ENCODE measurements at places on chromosomes 3 and 15.

DNA sequence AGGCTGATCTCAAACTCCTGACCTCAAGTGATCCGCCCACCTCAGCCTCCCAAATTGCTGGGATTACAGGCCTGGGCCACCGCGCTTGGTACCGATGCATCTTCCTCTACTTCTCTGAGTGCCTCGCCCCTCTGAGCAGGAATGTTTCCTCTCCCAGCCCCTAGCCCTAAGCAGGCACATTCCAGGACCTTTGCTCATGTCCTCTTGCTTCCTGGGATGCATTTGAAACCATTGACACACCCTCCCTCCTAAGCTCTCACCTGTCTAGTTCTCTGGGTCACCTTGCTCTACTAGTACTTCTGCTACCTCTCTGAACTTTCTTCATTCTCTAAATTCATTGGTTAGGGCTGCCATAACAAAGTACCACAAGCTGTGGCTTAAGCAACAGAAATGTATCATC lies 17.9 kb upstream of the UACA start:
- no peak for DNase-seq

DNA sequence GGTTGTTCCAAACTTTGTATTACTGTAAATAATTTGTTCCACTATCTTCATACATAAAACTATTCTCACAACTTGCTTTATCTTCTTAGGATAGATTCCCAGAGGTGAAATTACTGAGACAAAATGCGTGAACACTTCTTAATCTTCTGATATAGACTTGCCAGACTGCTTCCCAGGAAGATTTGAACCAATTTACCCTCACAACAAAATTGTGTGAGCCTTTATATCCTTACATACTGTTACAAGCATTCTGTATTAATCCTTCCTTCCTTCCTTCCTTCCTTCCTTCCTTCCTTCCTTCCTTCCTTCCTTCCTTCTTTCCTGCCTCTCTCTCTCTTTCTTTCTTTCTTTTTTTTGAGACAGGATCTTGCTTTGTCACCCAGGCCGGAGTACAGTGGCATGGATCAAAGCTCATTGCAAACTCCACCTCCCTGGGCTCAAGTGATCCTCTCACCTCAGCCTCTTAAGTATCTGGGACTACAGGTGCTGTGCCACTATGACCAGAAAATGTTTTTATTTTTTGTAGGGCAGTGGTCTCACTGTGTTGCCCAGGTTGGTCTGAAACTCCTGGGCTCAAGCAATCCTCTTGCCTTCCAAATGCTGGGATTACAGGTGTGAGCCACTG lies 57.1 kb upstream of the SSR3 start:
- DNase-seq, result no peak

GRCh38 chr15:94300612-94301011 lies 69.3 kb downstream of the MCTP2 start:
- DNase-seq, result no peak

DNA sequence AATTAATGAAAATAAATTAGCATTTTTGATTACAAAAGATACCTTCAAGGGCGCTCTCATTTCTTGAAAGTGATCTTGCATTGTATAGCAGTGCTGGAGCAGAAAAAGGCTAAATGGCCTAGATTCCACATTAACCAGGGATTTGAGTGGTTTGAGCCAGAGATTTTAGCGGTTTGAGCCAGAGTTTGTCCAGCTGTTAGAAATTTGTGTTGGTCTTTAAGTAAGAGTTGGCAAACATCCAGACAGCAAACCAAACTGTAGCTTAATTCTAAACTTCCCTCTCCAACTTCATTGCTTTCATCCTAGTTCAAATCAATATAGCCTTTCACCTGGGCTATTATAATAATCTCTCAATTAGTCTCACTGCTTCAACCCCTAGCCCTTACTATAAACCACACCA lies 351.7 kb downstream of the IGSF11 start:
- DNase-seq, result no peak

- no peak for DNase-seq
These were observed 46.8 kb upstream of the TBC1D23 start for GRCh38 chr3:100213891-100214573.

GRCh38 chr3:117399311-117400078 lies 689.9 kb downstream of the TUSC7 start:
- no peak for DNase-seq

- DNase-seq, result no peak
These were observed 17.7 kb upstream of the SNRK start for GRCh38 chr3:43268636-43269035.

DNA sequence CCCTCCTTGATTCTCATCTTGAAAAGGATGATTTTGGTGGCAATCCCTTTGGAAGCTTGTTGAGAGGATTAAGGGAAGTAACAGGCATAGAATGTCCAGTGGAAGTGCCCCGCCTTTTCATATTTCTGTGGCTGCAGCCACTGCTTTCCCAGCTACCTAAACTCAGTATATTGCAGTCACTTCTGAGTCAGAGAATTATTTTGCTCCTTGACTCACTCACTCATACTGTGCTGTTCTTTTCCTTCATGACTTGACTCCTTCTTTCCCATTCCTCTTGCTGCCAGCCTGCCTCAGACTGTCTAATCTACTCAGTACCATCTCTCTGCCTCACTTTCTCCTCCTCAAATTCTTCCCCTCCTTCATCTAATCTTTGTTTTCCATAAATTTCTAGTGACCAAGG lies 26.5 kb upstream of the POLR2M start:
- DNase-seq, result peak; percentile 23

DNA sequence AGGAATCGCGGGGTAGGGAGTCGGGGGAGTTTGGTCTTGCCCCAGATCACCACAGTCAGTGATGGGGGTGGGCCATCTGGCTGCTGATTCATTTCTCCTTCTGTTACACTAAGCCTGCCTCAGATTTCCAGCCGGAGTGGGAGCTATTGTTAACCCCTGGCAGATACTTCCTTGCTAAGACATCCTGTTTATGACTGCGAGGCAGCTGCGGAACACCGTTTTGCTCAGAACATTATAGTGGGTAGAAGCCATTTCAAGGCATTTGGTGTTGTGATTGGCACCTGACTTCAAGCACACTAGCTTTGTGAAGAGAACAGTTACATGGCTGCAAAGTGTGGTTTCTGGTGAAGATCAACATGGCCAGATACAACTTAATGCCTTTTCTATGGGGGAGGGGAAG lies 73.8 kb downstream of the FLNB start:
- DNase-seq, result peak; percentile 26

DNA sequence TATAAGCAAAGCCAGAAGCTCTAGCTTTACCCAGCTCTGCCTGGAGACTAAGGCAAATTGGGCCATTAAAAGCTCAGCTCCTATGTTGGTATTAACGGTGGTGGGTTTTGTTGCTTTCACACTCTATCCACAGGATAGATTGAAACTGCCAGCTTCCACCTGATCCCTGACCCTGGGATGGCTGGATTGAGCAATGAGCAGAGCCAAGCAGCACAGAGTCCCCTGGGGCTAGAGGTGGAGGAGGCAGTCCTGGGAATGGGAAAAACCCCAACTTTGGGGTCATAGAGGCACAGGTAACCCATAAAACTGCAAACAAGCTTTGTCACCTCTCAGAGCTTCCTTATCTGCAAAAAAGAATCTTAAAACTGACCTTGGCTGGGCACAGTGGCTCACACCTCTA lies 6.6 kb downstream of the RHO start:
- DNase-seq, result no peak

GRCh38 chr3:88189361-88189810 lies 39.6 kb downstream of the C3orf38 start:
- no peak for DNase-seq

- DNase-seq, result no peak
These were observed 8.0 kb downstream of the PLXND1 start for GRCh38 chr3:129598484-129598883.

GRCh38 chr3:69784954-69785514 lies 45.8 kb downstream of the MITF start:
- peak; percentile 53 for DNase-seq

- peak; percentile 91 for DNase-seq
These were observed 10.5 kb upstream of the EIF4A2 start for GRCh38 chr3:186772701-186773417.

DNA sequence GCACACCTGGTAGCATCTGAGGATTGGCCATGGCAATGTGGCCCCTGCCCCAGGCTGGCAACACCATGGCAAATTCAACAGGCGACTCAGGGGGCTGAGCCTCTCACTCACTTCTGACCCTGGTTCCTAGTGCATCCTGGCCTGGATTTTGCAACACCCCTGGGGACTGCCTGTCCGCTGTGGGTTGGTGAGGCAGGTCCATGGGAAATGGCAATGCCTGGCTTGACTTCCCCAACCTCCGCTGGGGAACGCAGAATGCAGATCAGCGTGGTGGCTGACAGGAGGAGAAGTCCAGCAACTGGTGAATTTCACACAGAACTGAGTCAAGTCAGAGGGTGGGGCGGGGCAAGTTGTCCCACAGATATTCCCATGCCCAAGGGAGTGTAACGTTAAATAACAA lies 3.9 kb upstream of the PSTPIP1 start:
- DNase-seq, result peak; percentile 85

DNA sequence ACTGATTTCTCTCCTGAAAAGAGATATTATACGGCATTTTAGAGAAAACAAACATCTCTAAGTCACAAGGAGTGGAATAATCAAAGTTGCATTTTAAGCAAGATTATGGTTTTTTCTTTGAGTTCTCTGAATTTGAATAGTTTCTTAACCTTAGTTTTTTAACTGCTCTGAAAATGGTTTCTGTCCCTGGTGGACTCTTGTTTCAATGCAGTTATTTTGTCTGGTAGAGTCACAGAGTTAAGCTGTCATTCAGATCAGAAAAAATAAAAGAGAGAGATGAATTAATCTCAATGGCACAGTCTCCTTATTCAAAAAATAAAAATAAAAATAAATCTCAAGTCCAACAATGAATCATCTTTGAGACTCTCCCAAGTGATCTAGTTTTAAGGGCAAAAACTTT lies 19.0 kb downstream of the AGTR1 start:
- DNase-seq, result no peak

DNA sequence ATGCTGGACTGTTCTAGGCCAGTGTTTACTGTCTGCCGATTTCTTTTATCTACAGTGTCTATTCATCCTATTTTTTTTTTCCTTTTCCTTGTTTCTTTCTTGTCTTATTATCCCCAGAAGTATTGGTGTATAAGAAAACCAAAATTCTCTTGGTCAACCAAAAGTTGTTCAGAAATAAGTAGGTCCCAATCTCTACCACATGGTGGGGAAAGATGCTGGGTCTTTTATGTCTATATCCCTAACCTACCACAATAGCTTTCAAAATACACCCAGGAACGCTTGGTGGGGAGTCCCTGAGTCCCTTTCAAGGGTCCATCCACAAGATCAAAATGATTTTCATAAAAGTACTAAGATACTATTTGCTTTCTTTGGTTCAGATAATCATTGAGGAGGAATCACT lies 225.6 kb downstream of the CLSTN2 start:
- no peak for DNase-seq

GRCh38 chr3:45426161-45426560 lies 37.8 kb downstream of the LARS2 start:
- no peak for DNase-seq

DNA sequence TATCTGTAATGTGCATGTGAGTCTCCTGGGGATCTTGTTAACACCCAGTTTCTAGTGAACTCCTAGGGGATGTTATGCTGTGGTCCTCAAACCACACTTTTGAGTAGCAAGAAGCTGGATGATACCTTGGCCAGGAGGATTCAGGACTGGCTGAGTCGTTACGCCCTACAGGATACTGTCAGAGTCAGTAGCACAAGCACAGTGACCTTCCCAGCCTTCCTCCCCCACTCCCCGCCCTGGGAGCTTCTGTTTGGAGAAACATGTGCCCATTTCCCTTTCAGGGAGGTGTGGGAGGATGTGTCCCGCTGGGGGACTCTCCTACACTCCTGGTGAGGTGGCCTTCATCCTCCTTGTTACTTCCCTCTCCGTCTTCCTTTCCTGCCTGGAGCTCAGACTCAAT lies 76.4 kb upstream of the TRPM1 start:
- peak; percentile 36 for DNase-seq

GRCh38 chr3:52259448-52259847 lies 13.9 kb downstream of the PPM1M start:
- DNase-seq, result no peak

DNA sequence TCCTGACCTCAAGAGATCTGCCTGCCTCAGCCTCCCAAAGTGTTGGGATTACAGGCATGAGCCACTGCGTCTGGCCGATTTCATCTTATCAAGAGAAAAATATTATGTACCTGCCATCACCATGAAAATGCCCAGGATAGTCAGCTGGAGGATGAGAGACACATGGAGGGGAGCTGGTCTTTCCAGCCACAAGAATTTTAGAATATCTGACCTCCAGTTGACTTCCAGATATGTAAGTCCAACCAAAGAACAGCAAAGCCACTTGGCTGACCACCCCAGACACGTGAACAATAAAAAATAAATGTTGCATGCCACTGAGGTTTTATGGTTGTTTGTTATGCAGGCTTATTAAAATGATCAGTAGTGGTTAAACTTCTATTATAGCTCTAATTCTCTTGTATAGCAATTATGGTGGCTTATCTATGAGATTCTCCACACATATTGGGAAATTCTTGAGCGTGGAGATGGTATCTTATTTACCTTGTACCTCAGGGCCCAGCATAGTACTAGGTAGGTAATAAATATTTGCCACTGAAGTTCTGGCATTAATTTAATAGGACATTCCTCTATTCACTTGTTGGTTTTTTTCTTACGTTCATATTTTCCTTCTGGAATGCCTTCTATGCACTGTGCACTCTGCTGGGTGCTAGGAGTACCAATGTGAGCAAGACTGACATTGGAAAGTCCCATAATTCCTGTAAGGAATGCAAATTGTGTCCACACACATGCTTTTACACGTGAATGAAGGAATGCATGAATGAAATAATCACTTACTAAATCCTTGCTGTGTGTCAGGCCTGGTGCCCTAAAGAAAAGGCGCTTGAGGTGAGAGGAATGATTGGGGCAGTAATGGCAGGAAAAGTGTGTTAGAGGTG lies 77.6 kb downstream of the EDEM1 start:
- DNase-seq, result no peak

DNA sequence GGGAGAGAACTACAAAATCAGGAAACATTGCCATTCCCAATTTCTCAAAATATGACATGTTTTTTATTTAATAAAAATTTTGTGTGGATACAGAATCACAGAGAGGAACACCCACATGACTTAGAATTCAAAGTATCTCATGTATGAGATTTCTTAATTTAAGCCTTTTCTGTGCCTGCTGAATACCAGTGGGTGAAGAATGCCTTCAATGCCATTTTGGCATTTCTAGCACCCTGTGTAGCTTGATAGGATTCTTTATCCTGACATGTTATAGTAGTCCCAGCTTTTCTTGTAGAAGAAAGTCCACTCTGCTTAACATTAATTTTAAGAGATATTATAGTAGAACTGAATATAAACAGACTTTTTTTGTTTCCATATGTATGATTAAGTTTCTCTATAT lies 3.1 kb upstream of the SLMAP start:
- DNase-seq, result no peak

All from suppressor macrophage treated with lipopolysaccharide for 4 hours (primary cell).